ENCODE measurements at places on chromosomes 11 and 22.

- no peak for DNase-seq
These were observed 4.8 kb downstream of the PPME1 start for GRCh38 chr11:74175920-74176319.

DNA sequence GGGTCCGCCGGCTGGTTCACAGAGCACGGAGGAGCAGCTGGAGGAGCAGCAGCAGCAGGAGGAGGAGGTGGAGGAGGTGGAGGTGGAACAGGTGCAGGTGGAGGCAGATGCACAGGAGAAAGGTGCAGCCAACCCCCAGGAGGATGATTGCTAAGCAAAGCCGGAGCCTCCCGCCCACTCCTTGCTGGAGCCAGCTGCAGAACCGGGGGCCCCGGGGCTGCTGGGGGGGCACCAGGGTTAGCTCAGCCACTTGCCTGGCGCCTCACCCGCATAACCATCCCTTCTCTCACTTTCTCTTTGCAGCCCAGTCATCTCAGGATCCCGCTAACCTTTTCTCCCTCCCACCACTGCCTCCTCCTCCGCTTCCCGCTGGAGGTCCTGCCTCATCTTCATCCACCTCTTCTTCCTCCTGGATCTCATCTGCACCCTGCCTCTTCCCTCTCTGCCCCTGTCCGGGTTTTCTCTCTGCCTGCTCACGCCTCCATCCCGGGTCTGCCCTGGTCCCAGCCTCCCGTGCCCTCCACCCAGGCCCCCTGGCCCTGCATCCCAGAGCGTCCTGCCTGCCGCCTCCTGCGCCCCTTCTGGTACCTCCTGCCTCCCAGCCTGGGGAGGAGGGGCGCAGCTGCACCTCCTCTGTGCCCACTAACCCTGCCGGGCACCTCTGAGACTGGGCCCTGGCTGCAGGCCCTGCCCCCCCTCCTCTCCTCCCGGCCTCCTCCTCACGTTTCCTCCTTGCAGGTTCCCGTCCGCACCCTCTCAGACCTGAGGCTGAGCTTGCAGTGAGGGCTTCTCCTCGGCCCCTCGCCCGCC is 9.5 kb downstream of the KCTD17 start:
- peak; percentile 65 for DNase-seq

GRCh38 chr11:119593346-119593745 is 135.7 kb downstream of the NECTIN1 start:
- no peak for DNase-seq

DNA sequence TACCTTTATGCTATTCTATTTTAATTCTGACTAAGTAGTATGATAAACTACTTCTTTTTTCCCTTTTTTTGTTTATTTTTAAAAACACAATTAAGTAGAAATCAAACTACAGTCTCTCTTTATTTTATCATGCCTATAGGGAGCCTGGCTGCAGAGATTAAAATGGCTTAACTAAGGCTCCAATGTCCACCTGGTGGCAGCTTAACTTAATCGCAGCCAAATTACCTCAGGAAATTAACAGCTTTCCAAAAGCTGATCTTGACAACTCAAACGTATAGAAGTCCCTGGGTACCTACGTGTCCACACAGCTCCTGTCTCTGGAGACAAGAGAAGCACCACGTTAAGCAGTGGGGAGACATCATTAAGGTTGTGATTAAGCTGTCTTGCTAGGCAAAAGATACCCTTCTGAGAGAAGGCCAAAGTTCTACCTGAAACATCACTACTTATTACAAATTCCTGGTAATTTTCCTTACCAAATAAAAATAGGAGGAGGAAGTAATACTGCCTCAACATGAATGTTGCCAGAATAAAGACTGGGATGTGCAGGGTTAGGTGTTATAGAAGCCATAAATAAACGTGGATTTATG is 63.2 kb upstream of the SNX19 start:
- DNase-seq: no peak

DNA sequence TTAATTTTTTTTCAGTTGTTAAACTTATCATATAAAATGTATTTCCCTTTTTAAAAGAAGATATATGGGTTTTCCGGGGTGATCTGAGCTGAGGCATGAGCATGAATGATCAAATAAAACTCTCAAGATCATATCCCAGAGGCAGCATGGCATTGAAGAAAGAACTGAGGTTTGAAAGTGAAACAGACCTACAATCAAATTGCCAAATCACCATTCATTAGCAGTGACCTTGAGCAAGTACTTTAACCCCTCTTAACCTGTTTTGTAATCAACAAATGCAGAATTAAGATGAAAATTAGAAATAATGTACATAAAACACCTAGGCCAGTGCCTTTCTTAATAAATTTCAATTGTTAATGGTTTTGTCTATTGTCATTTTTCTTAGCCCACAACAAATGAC is 116.0 kb downstream of the RBFOX2 start:
- no peak for DNase-seq

GRCh38 chr11:26065944-26066343 is 266.0 kb upstream of the ANO3 start:
- DNase-seq: no peak

DNA sequence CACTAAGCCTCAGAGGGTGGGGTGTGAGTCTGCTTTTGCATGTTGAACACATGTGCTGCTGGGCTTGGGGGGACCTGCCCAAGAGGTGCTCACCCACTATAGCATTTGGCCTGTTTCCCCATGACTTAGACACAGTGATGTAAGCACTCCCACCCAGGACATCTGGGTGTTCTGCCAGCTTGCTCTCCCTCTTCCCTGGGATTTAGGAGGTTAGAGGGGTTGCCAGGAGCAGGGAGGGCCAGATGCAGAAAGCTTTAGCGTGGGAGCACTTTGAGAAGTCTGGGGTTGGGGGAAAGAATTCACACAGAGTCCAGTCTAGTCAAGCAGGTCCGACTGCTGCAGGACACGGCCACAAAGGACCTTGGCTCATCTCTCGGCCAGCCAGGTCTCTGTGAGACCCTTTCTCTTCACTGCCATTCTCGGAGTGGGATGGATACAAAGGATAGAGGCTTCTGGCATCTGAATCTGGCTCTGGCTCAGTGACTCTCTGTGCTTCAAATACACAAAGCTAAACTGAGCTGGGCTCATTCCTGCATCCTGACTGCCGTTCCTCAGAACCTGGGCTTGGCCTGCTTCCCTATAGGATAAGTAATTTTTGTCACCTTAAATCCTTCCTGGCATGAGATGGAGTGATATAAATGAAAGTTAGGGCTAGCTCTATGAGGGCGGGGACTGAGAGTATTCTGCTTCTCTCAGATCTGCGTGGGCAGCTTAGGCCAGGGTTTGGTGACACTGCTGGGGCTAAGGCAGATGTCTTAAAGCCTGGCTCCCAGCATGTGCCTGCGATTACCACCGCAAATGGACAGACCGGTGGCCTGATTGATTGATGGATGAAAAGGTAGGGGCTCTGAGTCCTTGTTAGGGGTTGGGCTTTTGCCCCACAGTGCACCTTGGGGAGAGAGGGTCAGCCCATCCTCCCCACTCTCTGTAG is 14.5 kb downstream of the USP2 start:
- DNase-seq: no peak

GRCh38 chr11:7666292-7666866 is 6.9 kb downstream of the CYB5R2 start:
- DNase-seq: no peak

- no peak for DNase-seq
These were observed 54.5 kb downstream of the PACS1 start for GRCh38 chr11:66124564-66124963.

DNA sequence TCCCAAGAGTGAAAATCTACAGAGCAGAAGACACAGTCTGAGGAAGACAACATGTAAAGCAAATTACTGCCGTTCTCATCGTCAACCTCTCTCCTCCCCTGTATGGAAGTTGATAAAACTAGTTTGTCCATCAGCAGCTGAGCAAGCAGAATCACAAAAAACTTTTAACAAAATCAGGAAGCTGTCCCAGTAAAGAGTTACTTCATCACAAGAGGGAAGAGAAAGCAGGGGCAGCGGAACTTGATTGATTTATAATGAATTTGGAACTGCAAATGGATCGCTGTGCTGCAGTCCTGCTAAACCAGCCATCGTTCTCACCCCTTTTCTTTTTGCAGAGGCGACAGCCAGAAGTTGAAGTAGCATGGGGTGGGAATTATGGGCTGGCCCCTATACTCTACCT is 13.7 kb upstream of the UCP3 start:
- DNase-seq: no peak

- DNase-seq: no peak
These were observed 3.5 kb downstream of the PGGHG start for GRCh38 chr11:292211-293121.

GRCh38 chr22:19798891-19799293 is 38.3 kb downstream of the TBX1 start:
- DNase-seq: no peak

DNA sequence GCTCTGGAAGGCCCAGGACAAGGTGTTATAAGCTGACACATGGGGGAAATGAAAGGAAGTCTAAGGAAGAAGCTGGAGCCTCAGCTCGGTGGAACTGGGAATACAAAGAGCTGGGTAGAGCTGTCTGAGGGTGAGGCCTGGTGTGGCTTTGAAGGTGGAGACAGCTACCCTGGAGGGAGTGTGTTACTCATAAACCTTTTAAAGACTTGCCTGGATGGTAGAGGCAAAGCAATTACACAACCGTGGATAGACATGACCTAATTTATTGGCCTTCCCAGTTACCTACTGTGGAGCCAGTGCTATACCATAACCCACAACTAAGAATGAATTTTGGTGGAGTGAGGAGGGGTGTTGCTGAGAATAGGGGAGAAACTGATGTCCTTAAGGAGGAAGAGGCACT is 22.6 kb downstream of the EXPH5 start:
- no peak for DNase-seq

- no peak for DNase-seq
These were observed 5.5 kb downstream of the SNAP29 start for GRCh38 chr22:20864186-20864908.

- no peak for DNase-seq
These were observed 1.7 kb upstream of the CELSR1 start for GRCh38 chr22:46539169-46539568.

- DNase-seq: no peak
These were observed 4.6 kb upstream of the CABP7 start for GRCh38 chr22:29715240-29715639.

DNA sequence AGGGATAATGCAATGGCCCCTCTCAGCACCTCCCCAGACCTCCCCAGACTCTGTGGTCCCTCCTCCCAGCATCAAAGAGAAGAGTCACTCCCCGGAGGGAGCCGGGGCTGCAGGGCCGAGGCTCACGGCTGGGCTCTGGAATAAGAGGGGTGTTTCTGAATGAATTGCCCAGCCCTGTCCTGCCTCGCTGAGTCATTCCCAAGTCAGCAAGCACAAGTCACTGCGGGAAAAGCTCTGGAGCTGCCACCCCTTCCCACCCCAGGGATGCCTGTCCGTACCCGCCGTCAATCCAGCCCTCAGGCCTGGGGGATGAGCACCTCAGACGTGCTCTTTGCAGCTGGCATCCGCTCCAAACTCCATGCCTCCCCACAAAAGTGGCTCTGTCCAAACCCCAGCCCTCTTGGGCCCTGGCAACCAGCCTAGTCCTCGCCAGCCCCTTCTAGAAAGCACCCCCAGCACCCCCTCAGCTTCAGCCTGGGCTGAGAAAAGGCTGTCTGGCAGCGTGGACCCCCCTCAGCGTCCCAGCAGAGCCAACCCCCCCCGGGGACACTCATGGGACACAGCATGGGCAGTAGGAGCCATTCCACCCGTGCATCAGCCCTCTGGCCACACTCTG is 22.7 kb downstream of the CELSR1 start:
- DNase-seq: no peak

DNA sequence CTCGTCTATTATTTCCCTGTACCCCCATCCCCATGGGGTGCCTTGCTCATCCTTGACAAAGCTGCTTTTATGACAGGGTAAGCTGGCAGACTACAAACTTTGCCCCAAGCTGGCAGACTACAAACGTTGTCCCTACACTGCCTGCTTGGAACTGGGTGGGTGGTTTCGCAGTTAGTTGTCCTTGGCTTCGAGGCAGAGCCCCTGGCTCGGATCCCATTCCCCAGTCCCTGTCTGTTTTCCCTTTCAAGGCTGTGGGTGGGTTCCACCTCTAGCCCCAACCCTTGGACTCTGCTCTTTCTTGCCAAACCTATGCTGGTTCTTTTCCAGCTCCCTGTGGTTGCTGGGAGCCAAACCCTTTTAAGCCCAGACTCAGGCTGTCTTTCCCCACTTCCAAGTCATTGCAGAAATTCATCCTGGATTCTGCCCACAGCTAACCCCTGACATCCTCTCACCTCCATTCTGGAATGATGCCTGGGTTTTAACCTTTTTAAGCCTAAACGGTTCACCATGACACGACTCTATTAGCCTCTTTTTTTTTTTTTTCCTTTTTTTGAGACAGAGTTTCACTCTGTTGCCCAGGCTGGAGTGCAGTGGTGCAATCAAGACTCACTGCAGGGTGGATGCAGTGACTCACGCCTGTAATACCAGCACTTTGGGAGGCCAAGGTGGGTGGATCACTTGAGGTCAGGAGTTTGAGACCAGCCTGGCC is 9.2 kb upstream of the RBM14 start:
- no peak for DNase-seq

DNA sequence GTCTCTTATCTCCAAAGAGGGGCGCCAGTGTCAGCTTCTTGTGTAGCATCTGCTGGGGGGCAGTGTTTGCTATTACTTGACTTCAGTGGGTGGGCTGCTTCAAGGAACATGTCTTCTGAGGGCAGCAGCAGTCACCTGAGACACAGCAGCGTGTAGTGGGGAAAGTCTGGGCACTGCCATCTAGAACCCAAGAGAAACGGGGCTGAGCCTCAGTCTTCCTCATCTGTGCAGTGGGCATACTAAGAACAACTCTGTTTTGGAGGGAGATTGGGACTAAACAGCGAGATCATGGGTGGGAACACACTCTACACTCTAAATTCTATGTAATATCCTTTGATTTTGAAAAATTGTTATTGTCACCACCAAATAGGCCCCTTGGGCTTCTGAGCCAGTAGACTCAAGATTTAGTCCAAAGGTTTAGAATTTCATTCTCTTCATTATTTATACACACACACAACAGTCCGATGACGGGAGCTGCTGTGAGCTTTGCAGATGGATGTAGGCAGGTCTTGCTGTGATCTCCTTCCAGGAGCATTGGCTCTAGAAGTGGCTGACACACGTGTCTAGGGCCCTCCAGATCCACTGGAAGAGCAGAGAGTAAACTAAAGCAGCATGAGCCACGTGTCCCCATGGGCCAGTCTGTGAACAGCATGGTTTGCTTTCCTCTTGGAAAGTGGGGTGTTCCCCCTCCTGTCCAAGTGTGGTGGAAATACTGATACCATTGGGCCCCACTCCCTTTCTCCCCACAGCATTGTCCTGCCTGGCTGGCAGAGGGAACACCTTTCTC is 51.8 kb downstream of the TRAF6 start:
- DNase-seq: no peak

- no peak for DNase-seq
These were observed 70.4 kb downstream of the FBXO7 start for GRCh38 chr22:32544953-32545558.

DNA sequence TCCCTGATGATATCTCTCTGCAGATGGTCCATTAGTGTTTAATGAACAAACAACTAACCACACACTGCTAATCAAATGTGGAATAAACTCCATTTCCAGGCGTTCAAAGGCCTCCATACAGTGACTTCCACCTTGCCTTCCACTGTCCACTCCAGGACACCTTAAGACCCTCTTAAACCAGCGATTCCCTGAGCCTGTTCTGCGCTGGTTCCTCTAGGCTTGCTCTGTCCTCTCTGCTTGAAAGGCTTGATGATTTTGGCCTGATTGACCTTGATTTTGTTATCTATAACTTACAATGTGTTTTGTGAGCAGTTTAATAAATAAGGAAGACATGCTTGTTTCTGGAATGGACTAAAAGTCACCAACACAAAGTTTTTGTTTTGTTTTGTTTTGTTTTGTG is 12.0 kb downstream of the OVCH2 start:
- no peak for DNase-seq

Data from GM18507 (cell line).